ENCODE measurements at places on chromosomes 7 and 10.
A peak's percentile ranks its signal among the peaks of the same experiment; 100 is the strongest.

DNA sequence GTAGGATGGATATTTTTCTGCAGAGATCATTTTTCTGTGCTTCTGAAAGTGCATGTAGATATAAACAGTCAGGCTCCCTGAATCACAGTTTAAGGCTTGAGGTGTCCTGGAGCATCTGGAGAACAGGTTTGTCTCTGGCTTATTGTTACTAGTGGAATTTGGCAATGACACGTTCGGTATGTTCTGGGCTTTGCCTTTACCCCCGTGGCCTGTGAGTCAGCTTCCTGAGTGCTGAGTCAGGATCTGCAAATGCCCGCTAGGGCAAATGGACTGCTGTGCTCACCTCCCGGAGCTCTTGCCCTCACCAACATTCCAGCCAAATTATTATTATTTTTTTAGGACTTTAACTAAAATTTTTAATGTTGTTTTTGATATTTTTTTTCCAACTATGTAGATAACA is 192.5 kb upstream of the PRSS1 start:
- peak; percentile 58 for DNase-seq

GRCh38 chr10:71398976-71399375 is 2.3 kb downstream of the CDH23 start:
- no peak for DNase-seq

DNA sequence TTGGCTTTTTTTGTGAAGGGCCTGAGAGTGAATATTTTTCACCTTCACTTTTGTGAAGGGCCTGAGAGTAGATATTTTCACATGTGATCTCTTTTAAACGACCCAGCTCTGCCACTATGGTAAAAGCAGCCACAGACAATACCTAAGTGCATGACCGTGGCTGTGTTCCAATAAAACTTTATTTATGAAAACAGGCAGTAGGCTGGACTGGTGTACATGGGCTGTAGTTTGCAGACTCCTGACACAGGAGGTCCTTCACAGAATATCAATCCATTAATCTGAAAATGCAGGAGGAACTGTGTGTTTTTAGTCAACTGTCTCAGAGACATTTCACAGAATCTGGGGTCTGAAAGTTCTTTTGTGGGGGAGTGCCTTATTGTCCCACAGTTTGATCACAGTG is 186.9 kb downstream of the PRKCQ start:
- no peak for DNase-seq

- peak; percentile 41 for DNase-seq
Observed at GRCh38 chr7:12674861-12675260, 12.6 kb upstream of the ARL4A start.

DNA sequence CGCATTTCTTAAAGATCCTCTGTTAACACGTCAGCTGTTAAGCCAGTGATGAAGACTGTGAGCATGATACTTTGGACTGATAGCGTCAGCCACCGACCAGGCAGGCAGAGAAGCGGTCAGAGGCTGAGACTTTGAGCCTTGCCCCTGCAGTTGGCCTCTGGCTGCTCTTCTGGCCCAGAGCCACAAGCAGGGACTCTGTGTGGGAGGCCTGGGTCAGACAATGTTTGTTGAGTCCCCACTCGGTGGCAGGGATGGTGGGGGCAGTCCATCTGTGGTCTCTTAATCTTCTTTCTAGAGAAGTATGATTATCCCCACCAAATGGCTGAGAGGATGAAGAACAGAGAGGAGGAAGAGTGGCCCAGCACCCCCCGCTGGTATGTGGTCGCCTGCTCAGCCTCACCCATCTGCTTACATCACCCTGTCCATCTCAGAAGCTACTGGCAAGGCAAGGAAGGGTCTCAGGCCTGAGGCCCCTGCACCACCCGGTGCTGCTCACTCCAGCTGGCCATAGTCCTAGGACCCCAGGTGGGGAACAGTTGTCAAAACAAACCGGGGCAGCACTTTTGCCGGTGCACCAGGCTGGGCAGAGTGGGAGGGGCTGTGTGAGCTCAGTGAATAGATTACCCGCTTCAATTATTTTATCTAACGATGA is 202.9 kb downstream of the GRID1 start:
- DNase-seq = peak; percentile 7

DNA sequence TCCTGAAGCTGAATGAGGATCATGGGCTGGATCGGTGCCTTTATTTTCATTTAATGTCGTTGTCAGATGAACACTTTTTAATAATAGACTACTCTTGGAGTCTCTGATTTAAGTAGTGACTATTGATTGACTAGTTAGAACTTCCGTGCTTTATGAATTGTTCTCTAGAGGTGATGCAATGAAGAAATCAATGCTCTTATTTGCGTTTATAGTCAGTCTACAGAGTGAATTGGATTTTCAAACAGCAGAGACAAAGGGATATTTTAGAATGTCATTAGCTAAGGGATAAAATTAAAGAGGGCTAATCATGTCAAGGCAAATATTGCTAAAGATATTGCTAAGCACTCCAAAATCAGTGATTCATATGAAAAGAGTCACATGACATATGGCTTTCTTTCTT is 652.0 kb upstream of the NRP1 start:
- no peak for DNase-seq

DNA sequence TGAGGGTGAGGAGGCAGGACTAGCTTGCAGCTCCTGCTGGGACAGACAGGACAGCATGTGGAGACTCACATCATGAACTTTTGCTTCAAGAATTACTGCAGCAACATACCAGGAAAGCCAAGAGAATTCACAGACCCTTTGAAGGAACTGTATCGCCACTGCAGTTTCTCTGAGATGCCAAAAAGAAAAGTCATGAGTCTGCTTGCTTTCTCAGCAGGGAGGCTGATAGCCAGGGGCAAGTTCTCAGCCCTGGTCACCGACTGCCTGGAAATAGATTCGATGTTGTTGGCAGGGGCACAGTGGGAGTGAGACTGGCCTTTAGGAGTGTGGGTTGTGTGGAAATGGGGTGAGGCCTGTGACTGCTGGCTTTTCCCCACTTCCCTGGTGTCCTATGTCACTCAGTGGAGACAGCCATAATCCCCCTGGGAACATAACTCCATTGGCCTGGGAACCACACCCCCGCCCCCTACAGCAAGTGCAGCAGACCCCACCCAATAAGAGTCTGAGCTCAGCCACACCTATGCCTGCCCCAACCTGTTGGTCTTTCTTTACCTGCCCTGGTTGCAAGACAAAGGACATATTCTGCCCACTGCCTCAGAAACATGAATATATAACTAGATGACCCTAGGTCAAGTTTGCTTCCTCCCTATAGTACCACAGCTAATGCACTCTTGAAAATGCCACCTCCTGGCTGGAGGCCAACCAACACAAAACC is 1.6 kb upstream of the SAMD9 start:
- DNase-seq = no peak

- DNase-seq = no peak
Observed at GRCh38 chr7:116512520-116513188, 12.2 kb upstream of the CAV1 start.

DNA sequence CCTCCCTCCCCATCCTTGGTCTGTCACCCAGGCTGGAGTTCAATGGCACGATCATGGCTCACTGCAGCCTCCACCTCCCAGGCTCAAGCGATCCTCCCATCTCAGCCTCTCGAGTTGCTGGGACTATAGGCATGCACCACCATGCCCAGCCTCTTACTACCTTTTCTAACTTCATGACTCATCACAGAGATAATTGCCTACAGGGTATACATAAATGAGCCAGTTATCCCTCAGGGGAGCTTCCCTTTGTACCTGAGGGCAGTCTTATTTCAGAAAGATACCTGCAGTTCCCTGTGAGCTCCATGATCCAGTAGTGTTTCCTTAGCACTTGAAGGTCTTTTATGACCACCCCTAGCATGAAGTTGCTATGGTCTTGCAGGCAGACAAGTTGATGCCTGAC is 94.2 kb upstream of the DNAJC1 start:
- no peak for DNase-seq

GRCh38 chr7:140920745-140921144 is 4.0 kb downstream of the BRAF start:
- no peak for DNase-seq

DNA sequence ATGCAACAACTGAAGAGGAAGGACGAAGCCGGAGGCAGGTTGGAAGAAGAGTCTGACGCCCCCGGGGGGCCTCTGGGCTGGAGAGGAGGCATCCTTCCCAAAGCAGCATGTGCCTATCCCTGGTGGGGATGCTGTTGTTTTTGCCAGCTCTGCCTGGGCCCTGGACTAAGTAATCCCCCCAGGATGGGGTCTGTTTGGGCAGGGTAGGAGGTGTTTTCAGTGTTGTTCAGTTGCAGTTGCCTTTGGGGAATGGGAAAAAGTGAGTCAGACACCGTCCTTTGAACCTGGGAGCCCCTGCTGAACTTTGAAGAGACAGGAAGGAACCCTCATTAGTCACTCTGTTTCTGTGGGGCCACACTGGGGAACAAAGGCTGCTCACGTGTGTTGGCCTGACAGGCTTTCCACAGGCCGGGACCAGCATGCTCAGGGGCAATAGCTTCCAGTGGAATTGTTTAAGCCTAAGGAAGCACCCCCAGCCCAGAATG is 35.2 kb upstream of the GDF10 start:
- peak; percentile 56 for DNase-seq

DNA sequence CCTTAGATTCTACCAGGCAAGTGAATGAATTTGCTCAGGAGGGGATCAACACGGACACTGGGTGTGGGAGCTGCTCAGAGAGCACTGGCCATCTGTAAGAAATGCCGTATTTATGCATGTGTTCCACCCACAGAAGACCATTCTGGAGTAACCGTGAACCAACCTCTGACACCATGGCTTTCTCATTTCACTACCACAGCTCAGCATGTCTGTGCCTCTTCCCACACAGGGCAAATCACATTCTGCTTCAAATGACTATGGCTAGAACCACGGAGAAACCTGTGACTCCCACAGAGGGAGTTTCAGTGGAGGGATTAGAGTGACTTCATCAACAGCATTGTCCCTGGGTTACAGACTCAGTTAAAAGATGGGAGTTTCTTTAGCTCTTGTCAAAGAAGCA is 893.4 kb downstream of the XPNPEP1 start:
- DNase-seq = no peak

GRCh38 chr10:79335094-79335469 is 12.2 kb upstream of the PPIF start:
- DNase-seq = no peak

GRCh38 chr10:71659111-71659634 is 60.4 kb downstream of the C10orf105 start:
- no peak for DNase-seq

- no peak for DNase-seq
Observed at GRCh38 chr10:646118-646524, 43.3 kb downstream of the DIP2C start.

- no peak for DNase-seq
Observed at GRCh38 chr10:132058111-132058745, 7.5 kb upstream of the JAKMIP3 start.

GRCh38 chr7:107404740-107405537 is 64.9 kb upstream of the GPR22 start:
- no peak for DNase-seq
